Bronchial smooth muscle cell (primary cell): ENCODE measurements at places on chromosomes 2 and 18. TPM values are rescaled to one million over a fixed set of nuclear protein-coding genes. Genes with fewer than 3 reads are reported as not detected.

The FAP gene
- total RNA-seq: 46.5 and 157 TPM in 2 replicates

The DPYSL5 gene
- not detected in 2 replicates for total RNA-seq

The SERPINB12 gene
- not detected in 2 replicates for total RNA-seq

The FOXI3 gene
- not detected in 2 replicates for total RNA-seq

The CXCR2 gene
- not detected in 2 replicates for total RNA-seq

The HSBP1L1 gene
- total RNA-seq: 1.4 and 9.1 TPM in 2 replicates

The ASXL3 gene
- under 0.01 and 0.69 TPM in 2 replicates for total RNA-seq

The SKOR2 gene
- total RNA-seq: not detected in 2 replicates

The ABCA12 gene
- total RNA-seq: 0.09 and 0.16 TPM in 2 replicates

The CCDC85A gene
- 0.32 TPM in 1 of 2 replicates, not detected in the other for total RNA-seq

The CD207 gene
- 0.09 TPM in 1 of 2 replicates, not detected in the other for total RNA-seq
